ENCODE measurements at places on chromosomes 16 and 17. TPM values are rescaled to one million over a fixed set of nuclear protein-coding genes. Genes with fewer than 3 reads are reported as not detected.

DNA sequence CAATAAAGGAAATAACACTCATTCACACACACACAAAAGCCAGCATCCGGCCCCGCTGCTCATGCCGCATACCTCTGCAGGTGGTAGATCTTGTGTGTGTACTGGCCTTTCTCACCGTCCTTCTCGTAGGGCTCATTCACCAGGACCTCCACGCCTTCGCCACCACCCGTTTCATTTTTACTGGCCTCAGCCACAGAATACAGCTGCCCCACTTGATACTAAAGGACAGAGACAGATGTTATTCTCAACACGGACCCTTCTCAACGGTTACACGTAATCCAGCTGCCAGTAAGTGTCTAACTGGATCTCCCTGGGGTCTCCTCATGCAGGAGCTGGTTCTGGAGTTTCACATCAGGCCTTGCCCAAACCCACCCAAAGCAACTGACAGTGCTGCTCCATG is 9.7 kb downstream of the PITPNA start:
- peaks cover 27% of the 10 kb centered on the region for H3K4me1 ChIP-seq
- H3K4me3 ChIP-seq = no peak overlapping the region
- no peak overlapping the region for H3K27ac ChIP-seq
- no peaks in the 10 kb centered on the region for H3K36me3 ChIP-seq
- no peaks in the 10 kb centered on the region for H3K27me3 ChIP-seq

DNA sequence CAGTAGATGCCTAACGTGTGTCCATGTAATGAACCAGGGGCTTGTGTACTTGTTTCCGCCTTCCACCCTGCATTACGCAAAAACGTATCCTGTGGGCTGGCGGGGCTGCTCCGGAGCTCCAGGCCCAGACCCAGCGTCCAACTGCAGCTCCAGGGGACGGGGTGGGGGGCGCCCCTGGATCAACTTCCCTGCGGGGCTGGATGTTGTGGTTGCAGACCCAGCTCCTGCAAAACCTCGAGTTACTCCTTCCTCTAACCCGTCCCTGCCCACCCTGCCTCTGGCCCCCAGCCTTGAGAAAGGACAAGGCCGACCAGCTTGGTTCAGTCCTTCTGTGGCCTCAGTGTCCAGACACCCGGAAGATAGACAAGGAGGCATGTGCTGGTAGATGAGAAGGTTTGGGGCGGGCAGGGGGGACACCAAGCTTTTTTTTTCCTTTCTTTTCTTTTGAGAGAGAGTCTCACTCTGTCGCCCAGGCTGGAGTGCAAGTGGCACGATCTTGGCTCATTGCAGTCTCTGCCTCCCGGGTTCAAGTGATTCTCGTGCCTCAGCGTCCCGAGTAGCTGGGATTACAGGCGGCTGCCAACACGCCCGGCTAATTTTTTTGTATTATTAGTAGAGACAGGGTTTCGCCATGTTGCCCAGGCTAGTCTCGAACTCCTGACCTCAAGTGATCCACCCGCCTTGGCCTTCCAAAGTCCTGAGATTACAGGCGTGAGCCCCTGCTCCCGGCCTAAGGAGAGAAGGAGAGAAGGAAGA is 731 bp upstream of the EXOC7 start:
- peak overlapping the region; percentile 93 for H3K4me3 ChIP-seq
- peak overlapping the region; percentile 76 for H3K27ac ChIP-seq
- H3K27me3 ChIP-seq = no peaks in the 10 kb centered on the region
- H3K4me1 ChIP-seq = peaks cover 22% of the 10 kb centered on the region
- no peak for DNase-seq
- H3K36me3 ChIP-seq = peaks cover 23% of the 10 kb centered on the region

- no peaks in the 10 kb centered on the region for H3K27me3 ChIP-seq
- peak overlapping the region; percentile 21 for H3K27ac ChIP-seq
- peaks cover 57% of the 10 kb centered on the region for H3K4me1 ChIP-seq
Observed at GRCh38 chr17:77146882-77147281, 6.1 kb downstream of the SEC14L1 start.

DNA sequence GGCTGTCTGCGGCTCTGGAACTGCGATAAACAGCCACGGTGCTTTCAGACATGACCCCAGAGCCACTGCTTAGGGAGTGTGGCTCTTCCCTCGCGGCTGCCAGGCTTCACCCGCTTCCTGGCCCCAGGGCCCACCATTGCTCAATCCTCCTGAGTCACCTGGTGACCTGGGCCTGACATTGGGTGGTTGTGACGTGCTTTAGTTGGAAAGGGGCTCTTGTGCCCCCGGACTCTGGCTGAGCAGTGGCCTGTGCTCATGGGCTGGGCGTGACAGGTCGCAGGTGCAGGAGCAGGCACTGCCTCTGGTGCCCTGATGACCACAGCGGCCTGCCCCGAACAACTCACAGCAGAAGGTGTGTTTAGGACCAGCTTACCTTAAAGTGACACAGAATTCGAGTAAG is 8.6 kb upstream of the NUDT16L1 start:
- no peaks in the 10 kb centered on the region for H3K27me3 ChIP-seq
- H3K4me3 ChIP-seq = no peak overlapping the region
- H3K4me1 ChIP-seq = no peaks in the 10 kb centered on the region
- DNase-seq = no peak
- H3K27ac ChIP-seq = no peak overlapping the region

DNA sequence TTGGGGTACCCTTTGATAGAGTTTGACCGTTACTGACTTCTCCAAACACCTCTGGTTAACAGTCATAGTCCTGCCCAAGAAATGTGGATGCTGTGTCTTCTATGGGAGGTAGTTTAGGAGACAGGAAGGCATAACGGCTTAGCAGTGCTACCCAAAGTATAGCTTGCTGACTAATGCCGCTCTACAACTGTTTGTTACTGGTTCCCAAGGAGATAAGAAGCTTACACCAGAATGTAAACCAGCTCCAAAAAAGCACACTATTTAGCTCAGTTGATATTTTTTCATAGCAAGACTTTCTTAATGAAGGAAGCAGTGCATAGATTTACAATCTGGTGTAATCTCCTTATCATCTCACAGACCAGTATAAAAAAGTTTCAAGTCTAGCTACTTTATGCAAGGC is 95.7 kb downstream of the HS3ST3B1 start:
- no peaks in the 10 kb centered on the region for H3K27me3 ChIP-seq
- DNase-seq = no peak
- no peaks in the 10 kb centered on the region for H3K36me3 ChIP-seq
- H3K4me1 ChIP-seq = no peaks in the 10 kb centered on the region
- H3K4me3 ChIP-seq = no peak overlapping the region

DNA sequence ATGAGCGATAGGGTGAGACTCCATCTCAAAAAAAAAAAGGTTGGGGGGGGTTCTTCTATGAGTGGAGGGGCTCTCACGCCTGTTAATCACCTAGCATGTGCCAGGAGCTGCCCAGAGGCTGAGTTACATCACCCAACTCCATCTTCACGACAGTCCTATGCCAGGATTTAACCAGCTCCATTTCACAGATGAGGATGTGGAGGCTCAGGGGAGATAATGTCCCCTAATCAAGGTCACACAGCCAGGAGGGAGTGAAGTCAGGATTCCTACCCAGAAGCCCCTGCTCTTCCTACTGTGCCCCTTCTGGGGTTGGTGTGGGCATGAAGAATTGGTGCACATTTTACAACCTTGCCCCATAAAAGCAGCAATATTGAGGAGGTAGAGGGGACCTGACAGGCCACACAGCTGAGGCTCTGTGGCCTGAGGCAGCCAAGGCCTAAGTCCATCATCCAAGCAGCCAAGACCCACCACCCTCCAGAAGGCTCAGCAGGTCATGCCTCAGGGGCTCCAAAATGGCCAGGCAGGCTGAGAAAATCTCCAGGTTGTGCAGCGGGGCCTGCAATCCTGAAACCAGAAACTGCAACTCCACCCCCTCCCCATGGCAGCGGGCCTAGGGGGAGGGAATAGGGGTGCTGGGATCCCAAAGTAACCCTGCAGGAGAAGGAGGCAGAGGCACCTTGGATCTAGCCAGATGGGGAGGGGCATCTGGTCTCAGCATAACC is 6.9 kb downstream of the PPY start:
- H3K36me3 ChIP-seq = no peaks in the 10 kb centered on the region
- H3K27ac ChIP-seq = no peak overlapping the region
- no peak for DNase-seq
- H3K4me3 ChIP-seq = no peak overlapping the region
- H3K27me3 ChIP-seq = peaks cover 36% of the 10 kb centered on the region

The ABCC6 gene
- total RNA-seq = 0.15 TPM

The CDYL2 gene
- 6.6 TPM for total RNA-seq

The SLC6A2 gene
- total RNA-seq = not detected

The WNT9B gene
- not detected for total RNA-seq
